Dermis microvascular lymphatic vessel endothelial cell (primary cell): ENCODE measurements at places on chromosomes 5 and 9. TPM values are rescaled to one million over a fixed set of nuclear protein-coding genes. Genes with fewer than 3 reads are reported as not detected.

DNA sequence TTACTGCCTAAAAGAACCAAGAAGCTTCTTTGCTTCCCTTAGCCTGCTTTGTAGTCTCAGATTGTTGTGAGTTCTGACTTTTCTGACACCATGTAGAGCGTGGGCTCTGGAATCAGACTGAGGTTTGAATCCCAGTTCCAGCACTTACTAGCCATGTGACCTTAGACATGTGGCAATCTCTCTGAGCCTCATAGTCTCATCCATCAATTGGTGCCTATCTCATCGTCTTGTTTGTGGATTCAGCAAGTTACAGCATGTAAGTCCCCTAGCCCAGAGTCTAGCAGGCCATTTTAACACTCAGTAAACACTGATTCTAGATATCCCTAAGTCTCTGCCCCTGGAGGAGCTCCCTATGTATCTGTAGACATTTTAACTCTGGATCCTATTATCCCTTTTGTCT, 94.7 kb downstream of the ANGPTL2 start:
- no peak for DNase-seq

GRCh38 chr5:148826739-148827070, 294 bp downstream of the ADRB2 start:
- DNase-seq: no peak

GRCh38 chr5:29697785-29698414, 1495.6 kb upstream of the CDH6 start:
- no peak for DNase-seq

TAL2 gene
- 0.13 TPM in 1 of 2 replicates, not detected in the other for total RNA-seq

DNA sequence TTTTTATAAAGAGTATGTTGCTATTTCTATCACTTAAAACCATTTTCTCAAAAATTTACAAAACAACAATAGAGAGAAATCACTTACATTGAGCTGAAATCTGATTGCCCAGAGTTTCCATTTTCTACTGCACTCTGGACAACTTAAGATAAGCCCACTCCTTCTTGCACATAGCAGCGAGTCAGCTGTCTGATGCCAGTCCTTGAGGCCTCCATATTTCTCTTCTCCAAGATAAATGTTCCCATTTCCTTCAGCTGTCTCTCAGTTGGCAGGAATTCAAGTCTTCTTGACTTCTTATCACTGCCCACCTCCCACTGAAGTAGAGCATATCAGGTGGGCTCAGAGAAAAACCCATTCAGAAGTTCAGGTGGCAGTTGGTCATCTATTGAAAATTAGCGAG, 78.5 kb upstream of the PIP5K1B start:
- DNase-seq: no peak
